ENCODE measurements at places on chromosomes 4 and X. TPM values are rescaled to one million over a fixed set of nuclear protein-coding genes. Genes with fewer than 3 reads are reported as not detected.

SFRP2 gene
- total RNA-seq: 0.26 TPM

SPATA4 gene
- not detected for total RNA-seq

FAM200B gene
- total RNA-seq: 15.2 TPM

UGT2A1 gene
- not detected for total RNA-seq

AR gene
- total RNA-seq: 0.05 TPM

MAGT1 gene
- total RNA-seq: 60.0 TPM

MAGEC3 gene
- total RNA-seq: not detected

CITED1 gene
- 0.36 TPM for total RNA-seq

SCRG1 gene
- not detected for total RNA-seq

VCX3A gene
- total RNA-seq: not detected

CXCL5 gene
- total RNA-seq: 0.10 TPM

FGFBP2 gene
- 0.33 TPM for total RNA-seq

PABPC4L gene
- not detected for total RNA-seq

RPA4 gene
- 0.23 TPM for total RNA-seq

ABHD18 gene
- 7.4 TPM for total RNA-seq

GDPD2 gene
- total RNA-seq: 0.33 TPM

STARD8 gene
- total RNA-seq: 4.6 TPM

FAT4 gene
- 11.8 TPM for total RNA-seq

TECRL gene
- not detected for total RNA-seq

SHISA3 gene
- 0.18 TPM for total RNA-seq

MYOZ2 gene
- total RNA-seq: not detected

POLR2B gene
- total RNA-seq: 84.1 TPM

UCHL1 gene
- 0.74 TPM for total RNA-seq

NUDT6 gene
- total RNA-seq: 7.5 TPM
